AG08395 (cell line): ENCODE measurements at places on chromosomes 1 and 21.

- no peak for DNase-seq
Measured at GRCh38 chr21:17002594-17003257, 510.1 kb upstream of the CXADR start.

GRCh38 chr1:169193191-169193850 is 86.8 kb downstream of the ATP1B1 start:
- DNase-seq: no peak

- DNase-seq: no peak
Measured at GRCh38 chr1:94901841-94902240, 25.1 kb downstream of the CNN3 start.

DNA sequence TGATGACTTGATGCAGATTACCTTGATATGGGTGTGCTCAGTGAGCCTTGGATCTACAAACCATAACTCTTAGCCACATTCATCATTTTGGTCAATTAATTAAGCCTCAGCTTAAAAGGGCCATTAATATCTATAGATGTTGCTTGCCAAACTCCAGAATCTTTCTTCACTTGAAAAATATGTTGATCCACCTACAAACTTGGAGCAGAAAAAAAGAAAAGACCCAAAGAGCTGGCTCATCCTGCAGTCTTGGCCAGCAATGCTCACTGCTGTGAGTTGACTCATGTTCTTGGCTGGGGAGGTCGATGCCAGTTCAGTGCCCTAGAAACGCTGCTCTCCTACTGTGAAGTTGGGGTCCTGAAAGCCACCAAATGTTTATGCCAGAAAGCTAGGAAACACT is 75.4 kb downstream of the DPT start:
- peak; percentile 74 for DNase-seq

DNA sequence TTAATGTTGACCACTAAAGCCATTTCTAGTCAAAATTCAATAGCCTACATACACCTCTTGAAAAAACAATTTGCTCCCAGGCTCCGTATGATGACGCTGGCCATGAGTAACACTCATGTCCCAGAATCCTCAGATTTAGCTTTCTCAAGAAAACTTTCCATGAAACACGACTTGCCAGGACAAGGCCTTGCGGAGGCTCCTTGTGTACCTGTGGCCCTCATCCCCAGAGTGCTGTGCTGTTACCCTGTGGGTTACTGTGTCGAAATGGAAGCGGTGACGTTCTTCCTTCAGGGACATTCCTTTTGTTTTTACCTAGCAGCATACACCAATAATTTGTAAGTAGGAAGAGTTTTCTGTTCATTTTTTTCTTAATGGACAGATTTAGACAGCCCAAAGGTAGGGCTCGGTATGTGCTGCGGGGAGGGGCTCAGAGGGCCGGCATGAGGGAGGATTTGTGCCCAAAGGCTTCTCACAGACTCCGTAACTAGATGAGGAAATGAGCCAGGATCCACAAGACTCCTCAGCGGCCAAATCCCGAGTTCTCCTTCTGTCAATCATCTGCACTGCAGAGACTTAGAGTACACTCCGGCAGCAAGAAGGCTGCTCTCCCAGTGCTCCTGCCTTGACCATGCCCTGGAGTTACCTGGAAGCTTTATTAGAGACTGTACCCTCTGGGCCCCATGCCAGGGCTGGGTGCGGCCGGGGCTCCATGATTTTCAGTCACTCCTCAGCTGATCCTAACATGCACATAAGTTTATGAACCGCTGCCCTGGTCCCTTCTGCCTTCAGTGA is 17.8 kb downstream of the GNG12 start:
- no peak for DNase-seq

- DNase-seq: no peak
Measured at GRCh38 chr1:211859405-211859804, 28.8 kb upstream of the LPGAT1 start.

DNA sequence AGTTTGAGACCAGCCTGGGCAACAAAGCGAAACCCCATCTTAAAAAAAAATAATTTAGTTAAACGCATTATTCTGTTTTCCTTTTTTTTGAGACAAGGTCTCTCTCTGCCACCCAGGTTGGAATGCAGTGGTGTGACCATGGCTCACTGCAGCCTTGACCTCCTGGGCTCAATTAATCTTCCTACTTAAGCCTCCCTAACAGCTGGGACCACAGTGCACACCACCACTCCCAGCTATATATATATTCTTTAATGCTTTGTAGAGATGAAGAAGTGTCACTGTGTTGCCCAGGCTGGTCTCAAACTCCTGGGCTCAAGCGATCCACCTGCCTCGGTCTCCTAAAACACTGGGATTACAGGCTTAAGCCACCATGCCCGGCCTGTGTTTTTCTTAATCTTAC is 7.7 kb upstream of the KLF17 start:
- no peak for DNase-seq

GRCh38 chr21:31395791-31396190 is 51.7 kb upstream of the TIAM1 start:
- DNase-seq: no peak

DNA sequence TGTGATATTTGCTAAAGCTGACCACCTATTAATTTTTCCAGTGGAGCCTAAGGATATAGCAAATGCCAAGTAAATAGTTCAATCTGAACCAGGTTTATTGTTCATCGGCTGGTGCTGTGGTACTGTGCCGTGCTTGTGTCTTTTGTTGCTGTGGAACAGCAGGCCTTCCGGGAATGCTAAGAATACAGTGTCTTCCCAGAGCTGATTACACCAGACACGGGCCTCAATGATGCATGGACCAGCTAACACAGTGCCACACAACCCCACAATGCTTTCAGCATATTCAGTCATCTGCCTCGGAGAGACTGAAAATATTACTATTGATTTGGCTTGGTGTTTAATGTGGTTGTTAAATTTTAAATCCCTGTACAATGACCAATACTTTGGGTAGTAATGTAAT is 415.4 kb downstream of the PTBP2 start:
- DNase-seq: no peak

- DNase-seq: peak; percentile 88
Measured at GRCh38 chr1:158019171-158019868, 25.9 kb downstream of the KIRREL1 start.

- DNase-seq: no peak
Measured at GRCh38 chr1:26237230-26237966, 3.4 kb downstream of the CEP85 start.

GRCh38 chr1:101331794-101332193 is 95.0 kb downstream of the S1PR1 start:
- DNase-seq: no peak

DNA sequence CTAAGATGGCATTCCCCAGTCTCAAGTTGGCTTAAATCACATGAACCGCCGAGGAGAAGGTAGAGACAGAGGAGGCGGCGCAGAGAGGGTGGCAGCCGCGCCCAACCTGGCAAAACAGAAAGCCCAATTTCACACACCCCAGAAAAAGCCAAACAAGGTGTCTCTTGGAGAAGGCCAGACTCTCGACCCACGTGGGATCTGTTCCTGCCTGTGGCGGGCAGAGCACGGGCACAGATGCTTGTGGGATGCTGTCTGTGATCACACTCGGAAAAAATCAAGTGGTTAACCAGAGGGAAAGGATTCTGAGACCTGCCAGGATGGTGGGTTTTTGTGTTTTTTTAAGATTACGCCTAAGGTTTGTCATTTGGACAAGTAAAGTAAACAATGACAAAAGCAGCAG is 80.7 kb downstream of the MRPL37 start:
- DNase-seq: no peak
